Smooth muscle cell of the umbilical artery (primary cell): ENCODE measurements at places on chromosomes 6 and 20. TPM values are rescaled to one million over a fixed set of nuclear protein-coding genes. Genes with fewer than 3 reads are reported as not detected.

KCNQ2 gene
- not detected in 2 replicates for total RNA-seq

HSPA12B gene
- total RNA-seq: under 0.01 TPM in 1 of 2 replicates, not detected in the other

TMEM200A gene
- total RNA-seq: 152 and 402 TPM in 2 replicates

DOP1A gene
- 30.4 and 33.9 TPM in 2 replicates for total RNA-seq

SDC4 gene
- 138 and 172 TPM in 2 replicates for total RNA-seq

CST7 gene
- not detected in 2 replicates for total RNA-seq

KCNB1 gene
- not detected in 2 replicates for total RNA-seq

ELOVL2 gene
- total RNA-seq: 0.65 and 0.89 TPM in 2 replicates

PDYN gene
- not detected in 2 replicates for total RNA-seq
